ENCODE measurements at places on chromosomes 6 and 20.

DNA sequence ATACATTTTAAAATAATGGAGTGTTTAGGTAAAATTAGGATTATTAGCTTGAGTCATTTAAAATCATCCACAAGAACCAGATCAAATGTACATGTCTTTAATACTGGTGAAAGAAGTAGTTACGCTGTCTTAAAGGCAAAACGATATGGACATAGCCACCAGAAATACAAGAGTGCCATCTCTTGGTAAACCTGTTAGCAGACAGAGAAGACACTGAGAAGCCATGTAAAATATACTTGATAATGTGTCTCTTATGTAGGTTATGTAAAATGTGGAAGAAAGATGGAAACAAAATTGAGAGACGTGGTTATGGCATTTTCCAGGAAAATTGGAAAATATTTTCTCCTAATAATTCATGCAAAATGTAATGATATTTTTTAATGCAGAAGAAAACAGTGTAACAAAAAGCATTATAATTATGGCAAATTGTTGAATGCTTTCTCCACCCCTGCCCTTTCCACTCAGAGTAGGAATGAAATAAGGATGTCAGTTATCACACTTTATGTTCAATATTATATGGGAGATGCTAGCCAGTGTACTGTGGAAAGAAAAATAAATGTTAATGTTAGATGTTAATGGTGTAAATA lies 12.2 kb upstream of the SLC17A2 start:
- DNase-seq: no peak
- H3K27ac ChIP-seq: no peak overlapping the region
- no peaks in the 10 kb centered on the region for H3K27me3 ChIP-seq
- no peak overlapping the region for H3K4me3 ChIP-seq
- no peaks in the 10 kb centered on the region for H3K36me3 ChIP-seq

GRCh38 chr6:78611886-78612480 lies 255.4 kb upstream of the IRAK1BP1 start:
- no peaks in the 10 kb centered on the region for H3K27me3 ChIP-seq
- H3K4me1 ChIP-seq: no peaks in the 10 kb centered on the region
- H3K27ac ChIP-seq: no peak overlapping the region
- DNase-seq: no peak
- no peak overlapping the region for H3K4me3 ChIP-seq

- H3K36me3 ChIP-seq: no peaks in the 10 kb centered on the region
- H3K27me3 ChIP-seq: no peaks in the 10 kb centered on the region
- H3K4me1 ChIP-seq: peaks cover 6% of the 10 kb centered on the region
- no peak overlapping the region for H3K4me3 ChIP-seq
- H3K27ac ChIP-seq: no peak overlapping the region
These were observed 40.3 kb downstream of the GPX5 start for GRCh38 chr6:28565823-28566526.

DNA sequence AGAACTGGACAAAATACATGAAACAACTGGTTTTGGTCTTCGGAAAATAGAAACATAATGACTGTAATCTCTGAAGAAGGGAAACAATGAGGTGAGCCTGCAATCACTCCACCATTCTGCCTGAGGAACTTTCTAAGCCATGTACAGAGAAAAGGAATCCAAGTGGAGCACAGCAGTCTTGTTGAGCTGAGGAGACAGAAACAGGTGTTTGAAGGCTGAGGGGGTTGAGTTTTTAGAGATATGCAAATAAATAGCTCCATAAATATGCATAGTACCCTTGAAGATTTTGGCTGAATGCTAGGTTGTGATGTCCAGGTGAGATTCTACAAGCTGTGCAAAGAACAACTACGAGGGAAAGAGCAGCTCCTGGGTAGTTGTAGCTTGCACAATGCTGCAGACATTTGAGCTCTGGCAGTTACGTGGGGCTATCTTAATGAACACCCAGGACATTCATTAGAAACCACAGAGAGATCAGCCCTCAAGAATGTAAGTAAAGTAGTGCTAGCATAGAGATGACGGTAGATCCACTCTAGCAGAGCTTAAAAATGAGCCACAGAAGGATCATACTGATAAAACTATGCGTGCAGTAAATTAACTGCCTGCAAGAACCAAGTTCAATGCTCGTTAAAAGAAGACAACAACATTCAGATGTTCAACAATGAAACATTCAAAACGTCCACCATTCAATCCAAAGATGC lies 24.3 kb downstream of the TUBB2B start:
- H3K4me1 ChIP-seq: no peaks in the 10 kb centered on the region
- peak overlapping the region; percentile 19 for H3K4me3 ChIP-seq
- no peaks in the 10 kb centered on the region for H3K36me3 ChIP-seq
- no peak overlapping the region for H3K27ac ChIP-seq

- H3K36me3 ChIP-seq: peaks cover 17% of the 10 kb centered on the region
- H3K4me1 ChIP-seq: peaks cover 10% of the 10 kb centered on the region
- no peak overlapping the region for H3K4me3 ChIP-seq
- H3K27me3 ChIP-seq: peaks cover 1% of the 10 kb centered on the region
- DNase-seq: no peak
- H3K27ac ChIP-seq: peak overlapping the region; percentile 82
These were observed 23.3 kb downstream of the NAPB start for GRCh38 chr20:23397961-23398360.

DNA sequence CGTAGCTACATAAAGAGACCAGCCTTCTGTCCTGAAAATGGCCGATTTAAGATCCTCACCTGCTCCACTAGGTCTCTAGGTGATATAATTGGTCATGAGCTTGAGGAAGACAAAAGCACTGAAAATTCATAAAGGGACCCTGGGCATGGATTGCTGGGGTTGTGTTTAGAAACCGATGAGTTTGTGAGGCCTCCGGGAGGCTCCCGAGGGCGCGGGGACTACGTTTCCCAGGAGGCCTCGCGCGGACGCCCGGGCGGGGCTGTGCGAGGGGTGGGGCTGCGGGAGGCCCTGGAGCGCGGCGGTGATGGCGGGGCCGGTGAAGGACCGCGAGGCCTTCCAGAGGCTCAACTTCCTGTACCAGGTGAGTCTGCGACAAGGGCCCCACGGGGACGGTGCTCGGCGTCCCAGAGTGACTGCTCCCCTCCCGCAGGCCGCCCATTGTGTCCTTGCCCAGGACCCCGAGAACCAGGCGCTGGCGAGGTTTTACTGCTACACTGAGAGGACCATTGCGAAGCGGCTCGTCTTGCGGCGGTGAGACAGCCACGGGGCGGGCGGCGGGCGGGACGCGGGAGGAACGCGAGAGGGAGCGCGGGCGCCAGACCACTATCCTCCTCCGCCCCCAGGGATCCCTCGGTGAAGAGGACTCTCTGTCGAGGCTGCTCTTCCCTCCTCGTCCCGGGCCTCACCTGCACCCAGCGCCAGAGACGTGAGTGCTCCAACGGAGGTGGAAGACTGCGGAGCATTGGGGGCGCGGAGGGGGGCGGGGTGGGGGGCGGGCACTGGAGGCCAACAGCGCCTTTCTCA lies at the start of gene RPP21:
Gene RPP21 (plus strand): TSS at position 289 of the 804 bp plus-strand sequence. CDS start 16 bp downstream, at position 305.
- peak within 1 kb of the TSS; percentile 88 for H3K4me3 ChIP-seq
- H3K27me3 ChIP-seq: peaks cover 7% of the 10 kb centered on the region
- peaks cover 16% of the 10 kb centered on the region for H3K36me3 ChIP-seq
- peak; percentile 84 for DNase-seq

DNA sequence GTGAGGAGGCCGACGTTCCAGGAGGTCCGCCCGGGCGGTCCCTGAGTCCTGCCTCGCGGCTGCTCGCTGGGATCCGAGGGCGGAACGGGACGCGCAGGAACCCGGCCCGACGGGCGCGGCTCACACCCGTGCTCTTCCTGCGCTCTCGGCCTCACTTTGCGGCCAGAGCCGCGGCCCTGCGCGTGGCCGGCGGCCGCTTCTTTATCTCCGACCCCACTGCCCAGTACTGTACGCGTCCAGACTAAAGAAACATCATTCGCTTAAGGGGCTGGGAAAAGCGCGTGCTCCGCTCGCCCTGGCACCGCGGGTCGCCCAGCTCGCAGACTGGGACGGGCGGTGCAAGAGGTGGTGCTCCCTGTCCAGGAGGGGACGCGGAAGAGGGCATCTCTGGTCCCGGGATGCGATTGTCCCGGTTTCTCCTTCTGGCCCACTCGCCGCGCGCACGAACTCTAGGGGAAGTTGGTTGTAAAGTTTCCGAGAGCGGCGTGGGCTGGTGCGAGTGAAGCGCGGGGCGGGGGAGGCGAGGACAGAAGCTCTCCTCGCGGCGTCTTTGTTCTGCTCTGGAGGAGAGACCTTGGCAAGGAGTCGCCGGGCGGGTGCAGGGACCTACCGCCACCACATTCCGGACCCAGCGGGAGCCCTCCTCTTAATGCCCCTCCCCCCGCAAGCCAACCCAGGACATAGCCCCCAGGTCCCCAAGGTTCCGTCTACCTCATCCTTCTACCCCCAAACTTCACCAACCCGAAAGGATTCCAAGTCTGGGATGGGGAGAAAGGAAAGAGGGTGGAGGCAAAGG lies 71.0 kb downstream of the SOX4 start:
- H3K36me3 ChIP-seq: no peaks in the 10 kb centered on the region
- H3K4me1 ChIP-seq: peaks cover 37% of the 10 kb centered on the region
- no peak overlapping the region for H3K27ac ChIP-seq

DNA sequence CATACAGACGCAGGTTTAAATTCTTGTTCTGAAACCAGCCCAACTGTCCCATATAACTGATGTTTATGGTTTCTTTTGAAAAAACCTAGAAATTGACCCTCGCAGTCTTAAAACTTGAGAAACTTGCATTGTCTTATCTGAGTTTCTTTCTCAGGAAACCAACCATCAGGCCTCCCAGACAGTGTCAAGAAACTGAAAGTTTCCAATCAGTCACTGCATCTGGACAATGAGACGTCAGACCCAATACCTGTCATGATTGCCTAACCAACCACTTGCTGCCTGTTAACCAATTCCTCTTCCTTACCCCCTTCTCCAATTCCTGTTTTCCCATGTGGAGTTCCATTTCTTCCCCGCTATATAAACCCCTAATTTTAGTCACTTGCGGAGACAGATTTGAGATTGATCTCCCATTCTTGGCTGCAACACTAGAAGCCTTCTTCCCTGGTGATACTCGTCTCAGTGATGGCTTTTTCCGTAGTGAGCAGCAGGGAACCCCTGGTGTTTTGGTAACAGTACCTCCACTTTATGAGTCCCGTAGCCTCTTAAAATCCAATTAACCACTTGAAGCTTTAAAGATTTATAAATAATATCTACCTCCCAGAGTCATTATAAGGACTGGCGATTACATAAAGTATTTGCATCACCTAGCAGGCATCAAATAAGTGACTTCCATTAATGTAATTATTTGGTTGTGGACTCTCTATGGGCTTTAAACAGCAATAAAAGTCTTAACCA lies 49.3 kb downstream of the GPR63 start:
- H3K4me3 ChIP-seq: no peak overlapping the region
- no peak for DNase-seq
- H3K27me3 ChIP-seq: no peaks in the 10 kb centered on the region

DNA sequence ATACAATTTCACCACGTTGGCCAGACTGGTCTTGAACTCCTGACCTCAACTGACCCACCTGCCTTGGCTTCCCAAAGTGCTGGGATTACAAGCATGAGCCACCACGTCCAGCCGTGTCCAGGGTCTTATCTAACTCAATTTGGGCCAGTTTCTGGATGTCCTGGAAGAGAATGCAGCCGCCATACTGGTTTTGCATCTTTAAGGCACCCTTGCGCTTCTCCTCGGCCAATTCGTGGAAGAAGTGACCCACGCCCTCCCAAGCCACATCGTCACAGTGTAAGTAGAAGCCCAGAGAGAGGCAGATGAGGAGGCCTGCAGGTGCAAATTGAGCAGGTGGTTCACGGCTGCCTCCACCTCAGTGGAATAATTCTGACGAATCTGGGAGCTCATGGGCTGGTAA lies 3.7 kb upstream of the ZNF335 start:
- peaks cover 7% of the 10 kb centered on the region for H3K27me3 ChIP-seq
- peaks cover 4% of the 10 kb centered on the region for H3K4me1 ChIP-seq
- H3K4me3 ChIP-seq: no peak overlapping the region
- no peaks in the 10 kb centered on the region for H3K36me3 ChIP-seq

- peaks cover 5% of the 10 kb centered on the region for H3K27me3 ChIP-seq
- DNase-seq: no peak
- H3K27ac ChIP-seq: no peak overlapping the region
- H3K36me3 ChIP-seq: no peaks in the 10 kb centered on the region
- no peak overlapping the region for H3K4me3 ChIP-seq
These were observed 50.7 kb downstream of the CLIC5 start for GRCh38 chr6:45965007-45965406.

DNA sequence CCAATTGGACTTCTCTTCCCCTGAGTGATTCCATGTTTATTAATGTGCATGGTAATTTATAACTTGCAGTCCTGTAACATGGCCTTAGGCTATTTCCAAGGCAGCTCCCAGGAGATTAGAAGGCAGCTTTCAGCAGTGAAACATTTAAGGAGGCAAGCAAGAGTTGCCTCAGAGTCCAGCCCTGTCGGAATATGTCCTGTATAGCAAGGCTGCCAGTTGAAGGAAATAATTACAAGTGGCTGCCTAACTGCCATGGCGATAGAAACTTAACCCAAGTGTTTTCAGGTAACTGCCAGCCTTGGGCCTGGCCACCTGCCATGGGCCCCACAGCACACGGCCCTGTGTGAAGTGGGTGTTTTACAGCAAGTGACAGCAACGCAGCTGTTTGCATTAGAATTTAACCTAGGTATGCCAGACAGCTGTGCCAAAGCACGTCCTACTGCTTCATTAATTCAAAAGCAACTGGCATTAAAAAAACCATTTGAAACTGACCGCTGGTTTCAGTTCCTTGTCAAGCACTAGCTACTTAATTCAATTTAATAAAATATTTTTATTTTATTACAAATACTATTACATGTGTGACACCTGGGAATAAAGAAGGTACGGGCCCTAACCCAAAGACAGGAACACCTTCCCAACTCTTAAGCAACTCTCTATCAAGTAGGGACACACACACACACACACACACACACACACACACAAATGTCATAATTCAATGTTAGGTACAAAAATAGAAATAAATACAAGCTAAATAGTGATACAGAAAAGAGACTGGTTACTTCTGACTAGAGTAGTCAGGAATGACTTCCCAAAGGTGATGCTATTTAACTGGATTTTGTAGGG lies 151.8 kb upstream of the HEY2 start:
- no peak for DNase-seq
- no peaks in the 10 kb centered on the region for H3K36me3 ChIP-seq
- H3K27me3 ChIP-seq: no peaks in the 10 kb centered on the region
- H3K4me1 ChIP-seq: peaks cover 11% of the 10 kb centered on the region
- no peak overlapping the region for H3K4me3 ChIP-seq

DNA sequence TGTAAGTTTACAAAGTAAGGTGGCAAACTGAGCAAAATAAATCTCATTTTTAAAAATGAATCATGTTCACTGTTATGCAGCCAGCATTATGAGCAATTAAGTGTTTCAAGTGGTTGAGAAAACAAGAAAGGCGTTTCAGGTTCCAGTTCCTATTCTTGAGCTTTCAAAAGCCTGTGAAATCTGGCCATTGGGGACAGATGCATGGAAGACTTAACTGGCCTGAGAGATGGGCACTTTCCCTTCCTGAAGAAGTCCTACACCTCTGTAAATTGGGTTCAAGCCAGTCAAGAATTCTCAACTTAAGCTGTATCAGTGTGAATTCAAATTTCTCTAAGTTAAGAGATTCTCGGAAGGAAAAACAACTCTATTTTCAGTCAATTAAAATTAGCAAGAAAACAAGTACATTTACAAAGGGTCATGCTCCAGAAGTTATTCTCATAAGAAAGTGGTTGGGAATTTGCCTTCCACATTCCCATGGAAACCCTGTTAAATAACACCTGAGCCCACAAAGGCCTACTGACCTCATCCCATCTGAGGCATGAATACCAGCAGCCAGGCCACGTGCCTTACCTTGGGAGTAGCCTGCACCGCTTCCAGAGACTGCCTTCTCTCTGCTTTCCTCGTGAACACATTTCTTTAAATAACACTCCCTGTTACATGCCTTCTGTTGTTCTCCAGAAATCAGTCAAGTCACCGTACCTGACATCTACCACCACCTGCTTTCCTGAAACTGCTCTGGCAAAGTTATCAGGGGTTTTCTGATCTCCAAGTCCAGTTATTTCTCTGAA lies 19.4 kb downstream of the MAP3K5 start:
- H3K36me3 ChIP-seq: no peaks in the 10 kb centered on the region
- H3K4me3 ChIP-seq: no peak overlapping the region
- no peak for DNase-seq
- no peaks in the 10 kb centered on the region for H3K4me1 ChIP-seq
- H3K27me3 ChIP-seq: no peaks in the 10 kb centered on the region

All from endothelial cell (in vitro differentiated cells).